ENCODE measurements at places on chromosomes 7 and 10.

- no peak for DNase-seq
These were observed 83.6 kb downstream of the LARP4B start for GRCh38 chr10:847868-848267.

- DNase-seq: no peak
These were observed 41.9 kb downstream of the MKI67 start for GRCh38 chr10:128084364-128084763.

- no peak for DNase-seq
These were observed 74.2 kb downstream of the JAZF1 start for GRCh38 chr7:28106321-28106829.

GRCh38 chr7:51802718-51803117, 486.1 kb upstream of the COBL start:
- DNase-seq: no peak

DNA sequence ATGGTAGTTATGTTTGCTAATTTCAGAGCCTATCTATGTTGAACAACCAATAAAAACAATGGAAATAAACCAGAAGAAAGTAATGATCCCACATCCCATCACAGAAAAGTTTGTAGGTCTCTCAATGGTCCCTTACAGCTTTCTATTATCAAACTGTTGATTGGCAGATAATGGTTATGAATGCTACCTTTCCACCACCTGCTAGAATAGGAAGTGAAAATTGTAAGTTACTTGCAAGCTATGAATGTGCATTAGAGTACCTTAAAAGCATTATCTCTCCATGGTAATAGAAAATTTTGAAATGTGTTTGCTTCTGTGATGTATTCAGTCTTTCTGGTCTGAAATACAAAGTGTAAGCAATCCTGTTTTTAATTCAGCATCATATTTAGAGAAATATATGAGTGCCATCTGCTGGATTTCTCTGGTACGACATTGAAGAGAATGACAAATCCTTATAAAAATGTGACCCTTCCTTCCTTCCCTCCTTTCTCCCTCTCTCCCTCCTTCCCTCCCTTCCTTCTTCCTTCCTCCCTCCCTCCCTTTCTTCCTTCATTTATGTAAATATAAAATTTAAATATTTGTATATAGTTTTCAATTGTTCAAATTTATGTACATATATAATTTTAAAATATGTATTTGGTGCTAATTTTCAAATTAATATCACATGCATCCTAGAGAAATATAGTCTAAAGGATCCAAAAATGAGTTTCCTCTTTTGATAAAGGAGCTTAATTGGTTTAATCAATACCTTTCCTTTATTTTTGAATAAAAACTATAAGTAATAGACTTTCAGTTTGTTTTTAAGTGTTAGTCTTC, 41.4 kb upstream of the PNLIPRP3 start:
- DNase-seq: no peak

- DNase-seq: no peak
These were observed 113.3 kb upstream of the PRPS1L1 start for GRCh38 chr7:18140943-18141342.

DNA sequence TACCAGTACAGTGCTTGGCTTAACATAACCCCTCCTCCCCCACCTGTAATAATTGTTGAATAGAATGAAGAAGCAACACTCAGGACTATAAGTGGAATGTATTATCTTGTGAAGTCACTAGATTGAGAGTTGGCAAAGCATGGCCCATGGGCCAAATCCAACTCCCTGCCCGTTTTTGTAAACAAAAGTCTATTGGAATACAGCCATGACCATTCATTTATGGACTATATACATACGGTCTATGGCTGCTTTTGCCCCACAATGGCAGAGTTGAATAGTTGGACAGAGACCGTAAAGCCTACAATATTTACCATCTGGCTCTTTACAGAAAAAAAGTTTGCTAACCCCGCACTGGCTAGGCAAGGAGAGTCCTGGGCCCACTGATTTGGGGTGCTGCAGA, 48.1 kb upstream of the CYCS start:
- DNase-seq: no peak

DNA sequence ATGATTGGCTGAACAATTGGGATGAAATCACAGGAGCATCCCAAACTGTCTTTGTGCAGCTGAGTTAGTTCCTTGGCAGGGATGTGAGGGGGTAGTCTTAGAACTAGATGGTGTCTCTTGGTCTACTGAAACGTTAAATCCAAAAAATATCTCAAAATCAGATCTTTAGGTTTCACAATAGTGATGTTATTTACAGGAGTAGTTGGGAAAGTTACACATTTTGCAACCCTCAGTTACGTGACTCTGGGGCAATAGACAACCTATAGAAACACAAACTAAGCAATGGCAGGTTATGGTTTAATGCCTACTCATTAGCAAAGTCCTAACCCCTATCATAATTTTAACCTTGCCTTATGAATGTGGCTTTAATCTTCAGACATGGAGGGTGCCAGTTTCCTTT, 24.0 kb downstream of the PKD1L1 start:
- DNase-seq: no peak

DNA sequence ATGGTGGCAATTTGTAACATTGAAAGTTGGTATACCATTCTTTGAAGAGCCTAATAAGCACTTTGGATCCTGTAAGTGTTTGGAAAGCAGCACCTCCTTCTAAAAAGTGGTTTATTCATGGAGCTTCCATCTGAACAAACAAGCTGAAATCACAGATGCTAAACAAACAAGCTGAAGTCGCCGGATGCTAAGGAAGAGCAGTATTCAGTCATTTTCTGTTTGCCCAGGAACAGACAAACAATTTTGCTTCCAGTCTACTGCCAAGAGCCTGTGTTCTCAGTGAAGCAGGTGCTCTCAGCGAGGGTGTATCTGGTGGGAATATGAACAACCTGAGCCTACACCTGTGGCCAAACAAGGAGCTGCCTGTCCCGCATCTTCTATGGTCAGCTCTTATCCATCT, 6.3 kb downstream of the COL28A1 start:
- no peak for DNase-seq

GRCh38 chr7:94300176-94300835, 94.4 kb upstream of the COL1A2 start:
- no peak for DNase-seq

GRCh38 chr7:49775949-49776443, 2.6 kb downstream of the VWC2 start:
- no peak for DNase-seq

DNA sequence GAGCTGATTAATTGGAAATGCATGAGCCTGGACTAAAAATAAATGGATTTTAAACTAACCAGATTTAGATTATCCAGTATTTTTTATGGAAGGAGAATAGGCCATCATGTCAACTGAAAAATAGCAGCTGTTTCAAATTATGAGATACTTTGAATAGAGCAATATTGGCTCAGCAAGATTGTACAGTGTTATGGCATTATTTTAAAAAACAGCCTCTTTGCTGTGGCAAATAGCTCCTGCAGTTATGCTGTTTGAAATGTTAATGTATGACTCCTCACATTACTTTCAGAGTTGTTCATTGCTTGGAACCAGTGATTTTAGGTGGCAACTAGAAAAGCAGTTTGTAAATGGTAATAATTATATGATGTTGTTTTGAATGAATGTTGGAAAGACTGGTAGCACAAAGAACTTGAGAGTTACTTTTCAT, 244.5 kb downstream of the KIAA1217 start:
- no peak for DNase-seq

DNA sequence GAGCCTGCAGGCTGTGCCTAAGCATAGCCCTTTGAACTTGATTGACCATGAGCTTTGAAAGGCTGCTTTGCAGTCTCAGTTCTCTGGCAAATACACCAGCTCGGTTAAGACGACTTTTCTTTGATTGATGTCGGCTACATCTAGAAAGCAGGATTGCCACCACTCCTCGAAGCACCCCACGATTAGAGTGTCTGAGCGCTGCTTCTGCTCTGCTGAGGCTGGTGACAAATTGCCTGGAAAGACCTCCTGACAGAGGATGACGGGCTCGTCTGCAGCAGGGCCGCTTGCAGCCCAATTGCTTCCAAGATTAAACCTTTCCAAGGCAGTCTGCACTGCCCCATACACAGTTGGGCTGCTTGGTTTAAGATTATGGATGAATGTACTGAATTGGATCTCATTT, 182.0 kb downstream of the CUX1 start:
- no peak for DNase-seq

- no peak for DNase-seq
These were observed at the start of gene ASB15 for GRCh38 chr7:123601530-123601929. Gene ASB15, plus strand, starts transcription at chr7:123601821. Its CDS starts 12,682 bp downstream, at chr7:123614503.

DNA sequence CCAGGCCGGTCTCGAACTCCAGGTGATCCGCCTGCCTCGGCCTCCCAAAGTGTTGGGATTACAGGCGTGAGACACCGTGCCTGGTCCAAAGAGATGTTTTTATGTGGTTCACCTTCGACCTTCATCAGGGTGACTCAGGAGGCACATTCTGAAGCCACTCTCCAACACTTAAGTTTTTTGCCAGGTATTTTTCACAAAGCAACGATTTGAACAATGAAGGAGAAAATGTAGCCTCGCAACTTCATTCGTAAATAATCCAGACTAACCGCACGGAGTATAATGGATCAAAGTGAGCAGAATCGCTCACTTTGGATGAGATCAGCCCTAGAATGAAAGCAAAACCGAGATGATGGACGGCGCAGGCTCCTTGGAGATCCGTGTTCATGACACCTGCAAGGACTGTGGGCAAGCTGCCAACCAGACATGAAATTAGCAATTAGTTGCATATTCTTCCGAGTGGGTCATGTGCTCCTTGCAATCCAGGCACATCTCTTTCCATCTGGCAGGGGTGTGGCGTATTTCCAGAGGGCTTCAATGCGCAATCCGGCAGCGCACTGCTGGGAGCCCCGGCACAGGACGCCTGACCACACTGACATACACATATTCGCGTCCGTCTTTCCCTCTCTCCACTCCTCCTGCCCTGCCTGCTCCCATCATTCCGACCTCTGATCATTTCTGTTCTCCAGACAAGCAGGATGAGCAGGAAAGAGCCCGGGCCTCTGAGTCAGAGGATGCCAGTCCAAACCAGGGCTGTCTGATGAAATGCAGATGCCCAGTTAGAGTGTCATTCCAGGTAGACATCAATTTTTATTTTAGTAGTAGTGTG, 148.4 kb downstream of the KLF6 start:
- DNase-seq: no peak

GRCh38 chr7:140977741-140978140, 37.0 kb downstream of the MRPS33 start:
- no peak for DNase-seq

GRCh38 chr10:118783776-118784545, 29.2 kb upstream of the CACUL1 start:
- no peak for DNase-seq

- DNase-seq: no peak
These were observed 95.3 kb downstream of the CNNM2 start for GRCh38 chr10:103013416-103013815.

DNA sequence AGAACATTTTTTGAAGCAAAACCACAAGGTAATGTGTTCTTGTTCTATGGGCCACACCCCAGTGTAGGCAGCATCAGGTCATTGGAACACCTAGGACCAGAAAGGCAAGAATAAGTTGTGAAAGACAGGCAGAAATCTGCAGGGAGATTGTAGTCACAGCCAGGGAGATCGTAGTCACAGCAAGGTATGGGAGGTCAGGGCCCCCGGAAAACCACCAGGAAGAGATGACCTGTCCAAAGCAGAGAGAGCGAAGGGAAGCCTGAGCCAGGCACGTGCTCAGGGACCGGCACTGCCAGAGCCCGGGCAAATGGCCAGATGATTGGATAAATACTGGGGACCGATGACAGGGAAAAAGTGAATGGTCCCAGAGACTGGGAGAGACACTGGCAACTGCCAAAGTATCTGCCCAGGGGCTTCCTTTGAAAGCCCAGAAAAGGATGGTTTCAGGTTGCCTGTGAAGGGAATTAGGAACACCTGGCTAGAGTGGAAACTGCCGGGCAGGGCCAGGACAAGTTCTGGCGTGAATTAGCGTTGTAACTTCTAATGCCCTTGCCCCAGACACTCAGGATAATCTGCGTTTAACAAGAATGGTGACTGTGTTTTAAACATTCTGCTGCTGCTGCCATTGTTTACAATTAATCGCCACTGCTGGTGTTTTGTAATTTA, 3.9 kb upstream of the NOBOX start:
- DNase-seq: no peak

DNA sequence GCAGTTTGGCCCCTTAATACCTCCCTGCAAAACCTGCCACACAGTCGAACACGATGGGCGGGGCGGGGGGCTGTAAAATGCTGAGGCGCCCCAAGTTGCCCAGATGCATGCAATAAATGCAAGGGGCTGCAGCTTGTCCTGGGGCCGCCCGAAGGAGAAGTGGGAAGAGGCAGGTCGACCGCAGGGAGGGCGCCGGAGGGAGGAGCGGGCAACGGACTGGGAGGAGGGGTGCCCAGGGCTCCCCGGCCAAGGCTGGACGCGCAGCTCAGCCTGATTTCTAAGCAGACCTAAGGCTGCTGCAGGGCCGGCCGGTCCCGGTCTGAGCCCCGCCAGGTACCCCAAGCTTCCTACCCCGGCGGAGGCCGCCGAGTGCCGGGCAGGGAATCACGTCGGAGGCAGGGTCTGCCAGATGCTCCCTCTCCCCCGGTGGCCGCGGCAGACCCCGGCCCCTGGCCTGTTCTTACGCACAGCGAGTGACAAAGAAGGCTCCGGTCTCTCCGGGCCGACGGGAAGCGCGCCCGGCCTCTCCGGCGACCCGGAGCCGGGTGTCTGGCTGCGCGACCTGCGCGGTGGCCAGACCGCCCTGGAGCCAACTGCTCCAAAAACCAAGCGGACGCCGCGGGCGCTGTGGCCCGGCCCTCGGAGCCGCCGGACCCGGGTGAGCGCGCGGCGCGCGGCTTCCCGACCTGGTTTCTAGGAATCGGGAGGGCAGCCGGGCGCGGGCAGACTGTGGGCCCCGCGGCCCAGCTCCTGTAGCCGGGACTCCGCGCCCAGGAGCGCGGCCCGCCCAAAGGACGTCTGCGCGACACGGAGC, 744 bp upstream of the EBF3 start:
- no peak for DNase-seq

All from activated CD8-positive, alpha-beta memory T cell treated with anti-CD3 and anti-CD28 coated beads for 4 hours (primary cell).